ENCODE measurements at places on chromosomes 2 and 18.
A peak's percentile ranks its signal among the peaks of the same experiment; 100 is the strongest.

DNA sequence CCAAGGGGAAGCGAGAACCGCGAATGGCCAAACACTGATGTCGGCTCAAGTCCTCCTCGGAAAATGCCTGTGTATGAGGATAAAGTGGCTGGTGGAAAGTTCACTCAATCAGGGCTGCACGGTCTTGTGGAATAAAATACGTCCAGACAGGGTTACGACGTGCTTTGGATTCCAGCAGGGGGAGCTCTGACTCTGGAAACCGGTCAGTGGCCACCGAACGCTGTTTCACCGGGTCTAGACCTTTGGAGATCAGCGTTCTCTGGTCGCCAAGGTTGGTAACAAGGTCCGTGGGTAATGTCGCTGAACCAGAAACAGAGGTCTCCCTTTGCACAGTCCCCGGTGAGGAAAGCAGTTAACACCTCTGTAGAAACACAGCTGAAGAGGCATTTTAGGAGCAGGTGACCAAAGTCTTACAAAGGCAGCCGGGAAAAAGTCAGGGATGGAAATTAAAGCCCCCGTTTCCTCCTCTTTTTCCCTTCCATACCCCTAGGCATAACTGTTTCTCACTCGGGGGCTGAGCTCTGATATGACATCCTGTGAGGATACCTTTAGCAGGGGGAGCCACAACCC, 47.8 kb downstream of the CDCA7 start:
- peak; percentile 76 for DNase-seq

DNA sequence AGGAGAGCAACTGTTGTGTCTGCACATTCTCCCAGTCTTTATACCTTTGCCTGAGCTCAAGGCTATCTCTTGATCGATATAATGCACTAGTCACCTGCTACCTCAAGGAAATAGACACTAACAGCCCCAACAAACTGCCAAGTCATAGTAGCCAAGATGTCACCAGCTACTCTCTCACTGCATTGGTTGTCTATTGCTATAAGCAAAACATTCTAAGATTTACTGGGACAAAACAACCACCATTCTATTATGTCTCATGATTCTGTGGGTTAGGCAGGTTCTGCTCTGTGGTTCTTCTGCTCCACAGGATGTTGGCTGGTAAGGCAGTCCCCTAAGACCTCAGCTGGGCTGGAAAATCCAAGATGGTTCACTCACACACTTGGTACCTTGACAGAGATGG, 28.5 kb upstream of the MLPH start:
- DNase-seq, result no peak

GRCh38 chr18:9066817-9067306, 35.6 kb upstream of the NDUFV2 start:
- no peak for DNase-seq

- no peak for DNase-seq
Observed at GRCh38 chr18:3179430-3180089, 40.2 kb downstream of the MYOM1 start.

GRCh38 chr2:124258140-124258880, 233.2 kb downstream of the CNTNAP5 start:
- no peak for DNase-seq

- DNase-seq, result no peak
Observed at GRCh38 chr18:61735564-61736102, 157.2 kb downstream of the RNF152 start.

GRCh38 chr2:98242003-98242402, 104.3 kb upstream of the CNGA3 start:
- no peak for DNase-seq

DNA sequence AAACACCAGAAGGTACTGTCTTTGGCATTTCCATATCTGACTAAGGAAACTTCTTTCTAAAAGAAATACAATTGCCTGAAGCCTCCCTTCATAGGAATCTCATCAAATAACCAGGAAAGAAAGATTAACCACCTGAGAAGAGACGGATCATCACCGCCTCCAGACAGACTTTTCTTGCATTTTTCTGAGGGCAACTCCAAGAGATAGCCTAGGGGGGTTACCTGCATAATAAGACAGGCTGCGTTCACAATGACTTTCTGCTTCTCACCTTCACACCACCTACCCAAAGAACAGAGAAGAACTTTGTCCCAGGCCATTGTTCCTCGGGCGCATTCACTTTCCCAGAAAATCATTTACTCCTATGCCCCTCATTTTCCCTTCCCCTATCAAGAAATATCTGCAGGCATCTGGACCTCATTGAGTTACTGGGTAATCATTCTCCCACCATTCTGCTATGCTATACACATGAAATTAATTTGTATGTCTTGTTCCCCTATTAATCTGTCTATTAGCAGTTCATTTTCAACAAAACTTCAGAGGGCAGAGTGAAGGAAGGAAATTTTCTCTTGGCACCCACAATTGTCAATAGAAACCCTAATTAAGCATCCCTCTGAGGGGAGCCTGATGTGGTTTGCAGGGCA, 8.3 kb upstream of the POMC start:
- DNase-seq, result no peak

DNA sequence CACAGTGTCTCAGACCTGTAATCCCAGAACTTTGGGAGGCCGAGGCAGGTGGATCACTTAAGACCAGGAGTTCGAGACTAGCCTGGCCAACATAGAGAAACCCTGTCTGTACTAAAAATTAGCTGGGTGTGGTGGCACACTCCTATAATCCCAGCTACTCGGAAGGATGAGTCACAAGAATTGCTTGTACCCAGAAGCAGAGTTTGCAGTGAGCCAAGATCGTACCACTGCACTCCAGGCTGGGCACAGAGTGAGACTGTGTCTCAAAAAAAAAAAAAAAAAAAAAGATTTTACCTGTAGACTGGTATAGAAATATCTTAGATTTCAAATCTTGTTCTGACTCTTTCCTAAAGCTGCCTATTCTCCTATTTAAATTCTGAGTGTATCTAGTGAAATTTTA, 7.2 kb upstream of the KLHL29 start:
- DNase-seq, result no peak

DNA sequence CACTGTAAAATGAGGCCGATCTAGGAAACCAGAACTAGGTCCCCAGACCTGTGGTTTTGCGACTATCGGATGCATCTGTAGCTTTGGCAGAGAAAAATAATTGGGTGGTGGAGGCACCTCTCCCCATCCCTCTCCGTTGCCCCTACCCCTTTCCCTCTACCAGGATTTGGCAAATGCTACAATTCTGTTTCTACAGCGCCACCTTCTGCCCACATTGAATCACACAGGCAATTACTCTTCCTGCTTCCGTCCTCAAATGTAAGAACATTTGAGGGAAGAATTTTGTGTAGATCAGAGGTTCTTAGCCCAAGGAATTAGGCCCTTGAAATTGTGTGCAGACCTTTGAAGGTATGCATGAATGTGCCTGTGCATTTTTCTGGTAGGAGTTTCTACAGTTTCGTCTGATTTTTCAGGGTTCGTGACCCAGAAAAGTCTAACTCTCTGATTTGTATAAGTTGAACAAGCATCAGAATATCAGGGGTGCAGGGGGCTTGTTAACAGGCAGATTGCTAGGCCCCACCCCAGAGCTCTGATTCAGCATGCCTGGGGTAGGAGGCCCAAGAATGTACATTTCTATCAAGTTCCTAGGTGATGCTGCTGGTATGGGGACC, 11.2 kb downstream of the ATP6V1B1 start:
- DNase-seq, result peak; percentile 63

DNA sequence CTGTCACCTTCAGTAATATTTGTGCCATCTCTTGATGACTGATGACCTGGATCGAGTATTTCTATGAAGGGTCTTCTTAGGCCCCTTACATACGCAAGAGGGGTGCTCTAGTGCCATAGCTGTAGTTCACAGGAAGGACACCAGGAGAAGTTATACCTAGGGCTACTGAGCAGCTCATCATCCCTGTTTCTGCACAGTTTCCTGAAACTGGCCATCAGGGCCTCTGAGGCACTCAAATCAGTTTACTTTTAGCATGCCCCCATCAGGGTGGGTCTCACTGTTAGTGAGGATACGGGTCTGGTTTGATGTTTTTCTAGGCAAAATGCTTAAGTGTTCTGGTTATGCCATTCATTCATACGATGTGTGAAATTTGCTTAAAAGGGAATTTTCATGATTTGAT, 20.0 kb upstream of the FBLN7 start:
- DNase-seq, result no peak

DNA sequence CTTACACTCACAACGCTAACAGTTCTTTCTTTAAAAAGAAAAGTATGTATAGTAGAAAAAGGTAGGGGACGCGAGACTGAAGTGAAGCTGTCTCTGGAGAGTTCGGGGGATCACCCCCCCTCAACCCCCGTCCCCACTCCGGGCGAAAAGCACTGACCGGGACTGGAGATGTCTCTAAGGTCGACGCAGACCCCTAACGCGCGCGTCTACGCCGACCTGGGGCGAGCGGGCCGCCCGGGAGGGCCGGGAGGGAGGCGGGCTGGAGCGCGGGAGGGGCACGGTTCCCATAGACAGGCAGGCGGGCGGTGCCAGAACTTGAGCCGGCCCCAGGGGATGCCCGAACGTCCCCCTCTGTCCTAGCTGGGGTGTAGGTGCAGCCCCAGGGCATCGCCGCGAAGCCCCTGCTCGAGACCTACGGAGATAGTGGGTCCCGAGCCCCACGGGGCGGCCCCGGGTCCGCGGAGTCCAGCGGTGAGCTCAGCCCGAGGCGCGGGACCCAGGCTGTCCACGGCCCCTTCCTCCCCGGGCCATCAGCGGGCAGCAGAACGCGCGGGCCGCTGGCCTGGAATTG, 82.2 kb downstream of the CHRNA1 start:
- peak; percentile 56 for DNase-seq

DNA sequence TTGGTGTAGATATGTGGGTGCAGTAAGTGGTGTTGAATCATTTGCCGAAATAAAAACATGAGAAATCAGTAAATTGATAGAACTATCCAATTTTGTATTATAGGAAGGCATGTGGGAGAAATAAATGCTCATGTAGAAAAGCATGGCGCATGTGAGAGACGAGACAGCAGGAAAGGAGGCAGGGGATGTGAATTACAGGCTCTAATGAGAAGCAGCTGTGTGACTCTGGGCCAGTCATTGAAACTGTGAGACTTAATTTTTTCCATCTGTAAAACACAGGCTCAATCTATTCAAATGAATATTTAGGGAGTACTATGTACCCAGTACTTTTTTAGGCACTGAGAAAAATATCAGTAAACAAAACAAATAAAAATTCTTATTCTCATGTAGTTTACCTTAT, 42.6 kb upstream of the MAP3K20 start:
- DNase-seq, result no peak

DNA sequence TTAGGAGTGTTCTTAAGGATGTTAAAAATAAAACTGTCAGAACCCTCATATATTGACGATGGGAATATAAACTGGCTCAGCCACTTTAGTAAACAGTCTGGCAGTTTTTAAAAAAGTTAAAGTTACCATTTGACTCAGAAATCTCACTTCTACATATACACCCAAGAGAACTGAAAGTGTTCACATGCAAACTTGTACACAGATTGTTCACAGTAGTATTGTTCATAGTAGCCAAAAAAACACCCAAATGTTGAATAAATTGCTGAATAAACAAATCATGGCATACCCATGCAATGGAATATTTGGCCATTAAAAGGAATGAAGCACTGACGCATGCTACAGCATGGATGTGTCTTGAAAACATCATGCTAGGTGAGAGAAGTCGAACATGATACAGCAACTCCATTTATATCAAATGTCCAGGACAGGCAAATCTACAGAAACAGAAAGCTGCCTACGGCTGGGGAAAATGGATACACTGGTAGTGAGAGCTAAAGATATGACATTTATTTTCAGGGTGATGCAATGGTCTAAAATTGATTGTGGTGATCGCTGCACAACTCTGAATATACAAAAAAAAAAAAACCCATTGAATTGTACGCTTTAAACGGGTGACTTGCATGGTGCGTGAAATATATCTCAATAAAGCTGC, 10.1 kb downstream of the RPL31 start:
- no peak for DNase-seq

GRCh38 chr2:100983684-100984310, 18.3 kb upstream of the RPL31 start:
- no peak for DNase-seq

- DNase-seq, result peak; percentile 58
Observed at GRCh38 chr2:37615804-37616676, 55.4 kb downstream of the CDC42EP3 start.

- no peak for DNase-seq
Observed at GRCh38 chr18:56962322-56962721, 184.6 kb upstream of the BOD1L2 start.

DNA sequence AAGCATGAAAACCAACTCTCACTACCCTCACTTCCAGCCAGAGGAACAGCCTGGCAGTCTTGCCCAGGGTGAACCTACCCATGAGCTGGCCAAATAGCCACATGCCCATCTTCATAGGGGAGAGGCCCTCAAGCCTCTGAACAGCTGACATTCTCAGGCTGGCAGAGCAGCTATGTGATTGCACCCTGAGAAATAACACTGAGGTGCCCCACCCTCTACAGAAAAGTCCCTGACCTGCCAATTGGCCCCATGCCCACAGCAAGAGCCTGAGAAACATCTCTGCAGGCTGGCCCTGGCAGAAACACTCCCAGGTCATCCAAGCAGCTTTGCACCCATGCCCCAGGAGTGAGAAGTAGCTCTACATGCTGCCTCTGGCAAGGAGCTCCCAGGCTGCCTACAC, 127.4 kb upstream of the OTX1 start:
- DNase-seq, result no peak

GRCh38 chr18:58446391-58447060, 182.4 kb downstream of the ALPK2 start:
- no peak for DNase-seq

- peak; percentile 44 for DNase-seq
Observed at GRCh38 chr2:54604871-54605270, 118.6 kb upstream of the EML6 start.

GRCh38 chr18:22673182-22673862, 255.6 kb upstream of the CTAGE1 start:
- DNase-seq, result no peak

- DNase-seq, result no peak
Observed at GRCh38 chr2:60530660-60531281, 22.7 kb downstream of the BCL11A start.

GRCh38 chr2:138665937-138666336, 114.3 kb downstream of the NXPH2 start:
- no peak for DNase-seq

DNA sequence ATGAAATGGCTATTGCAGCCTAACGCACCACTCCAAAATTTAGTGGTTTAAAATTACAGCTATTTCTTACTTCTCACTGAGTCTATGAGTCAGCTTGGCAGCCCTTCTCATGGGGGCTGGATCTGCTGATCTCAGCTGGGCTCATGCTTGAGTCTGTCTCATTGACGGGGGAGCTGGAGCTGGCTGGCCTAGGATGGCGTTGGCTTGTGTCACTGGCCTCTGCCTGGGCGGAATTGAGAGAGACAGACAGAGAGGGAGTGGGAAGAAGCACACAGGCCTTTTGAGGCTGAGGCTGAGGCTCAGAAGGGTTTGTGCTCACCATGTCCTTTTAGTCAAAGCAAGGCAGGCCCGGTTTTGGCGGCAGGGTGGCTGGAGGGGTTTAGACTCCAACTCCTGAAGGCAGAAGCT, 412.1 kb upstream of the MYT1L start:
- no peak for DNase-seq

- no peak for DNase-seq
Observed at GRCh38 chr2:238527565-238527964, 100.8 kb downstream of the ASB1 start.

- no peak for DNase-seq
Observed at GRCh38 chr2:213149949-213150314, 1.5 kb downstream of the IKZF2 start.

GRCh38 chr2:98835831-98836385, 100.1 kb downstream of the CRACDL start:
- DNase-seq, result no peak

Data from stimulated activated naive CD8-positive, alpha-beta T cell treated with anti-CD3 and anti-CD28 coated beads, Interleukin-15, Interleukin-2, amounts not matched to agents 100 U/mL and 50 U/mL, for 24 hours (primary cell).